Stimulated activated CD8-positive, alpha-beta memory T cell treated with anti-CD3 and anti-CD28 coated beads, Interleukin-12 subunit alpha, Interleukin-12 subunit beta, amount 100 ng/mL, for 4 hours (primary cell): ENCODE measurements at places on chromosomes 12 and 14.

GRCh38 chr14:38107216-38107631 is 100.5 kb upstream of the SSTR1 start:
- no peak for DNase-seq

DNA sequence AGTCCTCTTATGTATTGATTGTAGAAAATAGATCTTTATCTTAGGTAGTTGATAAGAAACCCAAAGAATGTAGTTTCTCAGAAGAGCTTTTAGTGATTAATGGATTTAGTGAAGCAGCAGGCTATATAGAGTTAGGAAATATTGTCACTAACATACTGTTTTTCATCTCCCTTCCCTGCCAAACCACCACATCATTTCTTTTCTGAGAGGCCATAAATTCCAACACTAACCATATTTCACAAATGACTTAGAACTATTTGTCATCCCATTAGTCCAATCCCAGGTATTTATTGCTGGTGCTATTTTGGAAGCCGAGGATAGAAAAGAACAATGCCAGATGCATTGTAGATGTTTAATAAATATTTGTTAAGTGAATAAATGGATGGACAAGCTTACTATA is 185.7 kb downstream of the KICS2 start:
- DNase-seq = no peak

DNA sequence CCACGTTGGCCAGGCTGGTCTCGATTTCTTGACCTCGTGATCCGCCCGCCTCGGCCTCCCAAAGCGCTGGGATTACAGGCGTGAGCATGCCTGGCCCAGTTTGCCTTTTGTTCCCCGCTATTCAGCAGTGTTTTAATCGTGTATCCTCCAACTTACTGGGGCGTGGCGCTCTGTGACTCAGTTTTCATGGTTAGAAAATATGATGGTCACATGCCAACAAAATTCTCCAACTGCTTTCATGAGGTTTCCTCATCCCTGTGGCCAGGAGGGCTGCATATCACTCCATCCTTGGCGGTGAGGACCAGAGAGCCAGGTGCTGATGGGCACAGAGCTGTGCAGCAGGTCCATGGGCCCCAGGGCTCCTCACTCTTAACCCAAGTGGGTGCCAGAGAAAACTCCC is 33.0 kb upstream of the PRMT8 start:
- no peak for DNase-seq

GRCh38 chr14:54593860-54594259 is 26.9 kb downstream of the SAMD4A start:
- no peak for DNase-seq

- DNase-seq = no peak
Observed at GRCh38 chr14:35932136-35932535, 106.0 kb downstream of the BRMS1L start.

DNA sequence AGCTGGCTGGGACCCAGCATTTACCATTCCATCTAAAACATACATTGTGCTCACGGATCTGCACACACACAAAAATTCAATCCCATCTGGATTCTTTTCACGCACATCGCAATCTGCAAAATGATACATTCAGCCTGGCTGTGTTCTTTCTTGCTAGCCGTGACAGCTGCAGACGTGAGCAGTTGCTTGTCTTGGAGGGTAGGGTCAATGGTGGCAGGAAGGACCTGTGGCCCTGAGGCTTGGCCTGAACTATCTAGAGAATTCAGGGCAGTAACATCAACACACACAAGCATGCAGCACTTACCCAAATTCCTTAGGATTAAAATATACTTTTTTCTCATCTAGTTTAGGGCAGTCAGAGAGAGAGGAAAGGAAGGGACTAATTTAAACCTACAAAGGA is 72.0 kb downstream of the DICER1 start:
- no peak for DNase-seq

GRCh38 chr14:47120645-47121044 is 469.1 kb upstream of the RPL10L start:
- DNase-seq = no peak

- DNase-seq = no peak
Observed at GRCh38 chr12:8818526-8818925, 3.9 kb upstream of the A2ML1 start.
